Stimulated activated CD8-positive, alpha-beta memory T cell treated with anti-CD3 and anti-CD28 coated beads, Interleukin-7, amount 100 ng/mL, for 1 hour (primary cell): ENCODE measurements at places on chromosomes 5 and 9.

DNA sequence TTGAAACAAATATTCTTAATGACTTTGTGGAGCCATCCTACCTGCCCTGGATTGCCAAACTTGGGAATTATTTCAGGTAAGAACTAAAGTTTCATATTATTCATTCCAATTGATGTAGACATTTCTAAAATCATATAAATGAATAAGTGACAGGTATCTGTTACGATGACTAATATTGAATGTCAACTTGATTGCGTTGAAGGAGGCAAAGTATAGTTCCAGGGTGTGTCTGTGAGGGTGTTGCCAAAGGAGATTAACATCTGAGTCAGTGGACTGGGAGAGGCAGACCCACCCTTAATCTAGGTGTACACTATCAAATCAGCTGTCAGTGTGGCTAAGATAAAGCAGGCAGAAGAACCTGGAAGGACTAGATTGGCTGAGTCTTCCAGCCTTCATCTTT, 1688.4 kb upstream of the CDH9 start:
- no peak for DNase-seq

- DNase-seq: no peak
Observed at GRCh38 chr5:59583810-59584562, 309.5 kb downstream of the PDE4D start.

DNA sequence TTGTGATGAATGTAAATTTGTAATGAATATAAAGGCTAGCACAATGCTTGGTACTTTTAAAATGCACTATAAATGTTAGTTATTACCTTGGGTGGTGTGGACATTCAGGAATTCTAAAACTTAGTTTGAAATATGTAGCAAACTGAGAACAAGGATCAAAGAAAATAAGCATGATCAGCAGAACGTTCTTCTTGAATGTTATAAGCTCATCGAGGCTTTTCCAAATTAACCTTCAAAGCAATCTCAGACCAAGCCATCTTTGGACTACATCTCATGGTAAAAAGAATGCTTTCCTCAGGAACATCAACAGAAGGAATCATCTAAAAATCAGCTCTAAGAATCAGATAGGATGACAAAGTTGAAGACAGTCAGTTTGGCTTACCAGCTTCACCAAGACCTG, 146.3 kb downstream of the SLIT3 start:
- no peak for DNase-seq

GRCh38 chr9:121508415-121508814, 8.8 kb upstream of the GGTA1 start:
- no peak for DNase-seq

DNA sequence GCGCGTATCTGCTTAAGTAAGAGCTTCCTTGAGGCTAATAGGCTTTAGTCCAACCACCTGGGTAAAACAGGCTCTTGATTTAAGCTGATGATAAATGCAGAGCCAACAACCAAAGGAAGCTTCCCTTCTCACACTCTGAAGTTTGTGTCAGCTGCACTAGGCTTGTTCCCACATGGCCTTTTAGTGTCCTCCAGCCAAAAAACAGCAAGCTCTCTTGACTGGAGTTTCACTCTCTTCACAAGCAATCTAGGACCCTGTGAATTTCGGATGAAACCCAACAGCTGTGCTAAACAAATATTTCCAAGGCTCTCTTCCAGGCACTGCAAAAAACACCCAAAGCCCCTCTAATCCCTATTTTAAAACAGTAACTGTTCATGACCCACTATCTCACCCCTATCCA, 63.9 kb downstream of the SAXO1 start:
- DNase-seq: no peak

- DNase-seq: no peak
Observed at GRCh38 chr5:24094081-24094679, 550.6 kb downstream of the CDH10 start.

DNA sequence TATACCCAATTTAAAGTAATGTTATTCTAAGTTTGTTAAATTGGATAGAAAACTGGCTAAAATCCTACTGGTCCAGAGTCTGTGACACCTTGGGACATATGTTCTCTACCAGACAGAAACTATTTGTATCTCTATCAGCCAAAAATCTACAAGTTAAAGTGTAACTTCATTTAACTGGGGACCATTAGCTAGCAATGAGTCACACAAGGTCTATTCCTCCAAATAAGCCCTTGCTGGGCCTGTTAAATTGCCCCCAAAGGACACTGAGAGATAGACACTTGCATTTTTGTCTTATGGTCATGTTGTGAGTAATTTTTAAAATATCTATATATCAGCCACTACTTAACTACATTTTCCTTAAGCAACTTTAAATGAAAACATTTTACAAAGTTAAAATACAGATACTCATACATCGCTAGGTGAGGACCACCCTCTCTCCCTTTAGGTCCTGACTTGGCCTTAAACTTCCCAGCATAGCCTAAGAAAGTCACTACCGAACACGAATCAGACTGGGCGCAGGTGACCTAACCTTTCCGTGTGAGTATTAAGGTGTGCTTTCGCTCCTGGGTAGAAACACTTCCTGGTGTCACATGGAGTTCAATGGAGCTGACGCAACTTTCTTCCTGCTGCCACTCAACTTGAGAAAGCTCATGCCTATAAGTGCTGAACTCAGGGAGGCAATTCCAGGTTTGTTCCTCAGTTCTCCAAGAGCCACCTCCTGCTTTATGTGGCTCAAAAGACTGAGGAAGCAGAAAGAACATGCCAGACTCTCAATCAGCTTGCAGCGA, 249.1 kb downstream of the DIRAS2 start:
- DNase-seq: no peak

DNA sequence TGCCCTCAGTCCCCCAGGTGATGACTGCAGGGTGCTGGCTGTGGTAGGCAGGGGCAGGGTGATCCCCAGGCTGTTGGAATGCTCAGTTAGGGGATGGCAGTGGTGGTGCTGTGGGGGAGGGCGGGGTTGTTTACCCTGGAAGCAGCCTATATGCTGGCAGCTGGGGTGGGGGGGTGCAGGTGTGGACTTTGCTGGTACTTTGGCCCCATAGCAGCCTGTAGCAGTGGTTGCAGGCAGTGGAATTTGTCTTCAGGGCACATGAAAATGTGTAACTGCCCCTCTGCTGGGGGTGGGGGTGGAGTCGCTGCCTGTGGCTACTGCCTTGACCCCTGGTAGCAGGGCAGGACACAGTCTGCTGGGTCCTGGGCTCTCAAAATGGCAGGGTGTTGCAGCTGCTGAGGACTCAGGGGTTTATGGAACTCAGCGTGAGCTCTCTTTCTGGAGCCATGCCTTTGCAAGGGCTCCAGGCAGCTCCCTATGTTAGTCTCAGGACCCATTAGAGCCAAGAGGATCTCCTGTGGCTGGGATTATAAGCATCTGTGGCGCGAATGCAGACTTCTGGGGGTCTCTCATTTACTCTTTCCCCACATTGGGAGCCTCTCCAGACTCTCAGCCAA, 65.0 kb downstream of the RMI1 start:
- no peak for DNase-seq

GRCh38 chr9:18717759-18718158, 243.8 kb downstream of the ADAMTSL1 start:
- no peak for DNase-seq

- no peak for DNase-seq
Observed at GRCh38 chr5:56981548-56982315, 29.8 kb upstream of the MIER3 start.

- DNase-seq: no peak
Observed at GRCh38 chr5:123876276-123876790, 364.4 kb downstream of the CSNK1G3 start.

DNA sequence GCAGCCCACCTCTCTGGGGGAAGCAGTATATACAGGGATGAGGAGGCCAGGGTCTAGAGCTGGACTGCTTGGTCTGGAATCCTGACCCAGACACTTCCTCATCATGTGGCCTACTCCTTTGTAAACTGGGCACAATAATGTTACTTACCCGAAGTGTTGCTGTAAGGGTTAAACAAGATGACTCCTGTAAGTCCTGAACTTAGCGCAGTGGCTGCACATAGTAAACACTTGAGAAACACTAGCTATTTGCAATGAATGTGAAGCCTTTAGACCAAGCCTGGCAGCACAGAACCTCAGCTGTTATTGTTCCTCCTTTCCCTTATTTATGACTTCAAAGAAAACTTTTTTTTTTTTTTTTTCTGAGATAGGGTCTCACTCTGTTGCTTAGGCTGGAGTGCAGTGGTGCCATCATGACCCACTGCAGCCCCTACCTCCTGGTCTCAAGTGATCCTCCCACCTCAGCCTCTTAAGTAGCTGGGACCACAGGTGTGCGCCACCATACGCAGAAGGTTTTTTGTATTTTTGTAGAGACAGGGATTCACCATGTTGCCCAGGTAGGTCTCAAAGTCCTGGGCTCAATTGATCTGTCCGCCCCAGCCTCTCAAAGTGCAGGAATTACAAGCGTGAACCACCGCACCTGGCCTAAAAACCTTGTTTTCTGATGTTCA, 96.2 kb upstream of the IL6ST start:
- DNase-seq: no peak

- no peak for DNase-seq
Observed at GRCh38 chr9:13274886-13275641, 4.4 kb downstream of the MPDZ start.

GRCh38 chr9:70462300-70462699, 47.8 kb upstream of the KLF9 start:
- no peak for DNase-seq

- DNase-seq: no peak
Observed at GRCh38 chr9:127142931-127143464, 20.6 kb upstream of the ANGPTL2 start.

- DNase-seq: no peak
Observed at GRCh38 chr9:376115-376514, 161.4 kb downstream of the DOCK8 start.

DNA sequence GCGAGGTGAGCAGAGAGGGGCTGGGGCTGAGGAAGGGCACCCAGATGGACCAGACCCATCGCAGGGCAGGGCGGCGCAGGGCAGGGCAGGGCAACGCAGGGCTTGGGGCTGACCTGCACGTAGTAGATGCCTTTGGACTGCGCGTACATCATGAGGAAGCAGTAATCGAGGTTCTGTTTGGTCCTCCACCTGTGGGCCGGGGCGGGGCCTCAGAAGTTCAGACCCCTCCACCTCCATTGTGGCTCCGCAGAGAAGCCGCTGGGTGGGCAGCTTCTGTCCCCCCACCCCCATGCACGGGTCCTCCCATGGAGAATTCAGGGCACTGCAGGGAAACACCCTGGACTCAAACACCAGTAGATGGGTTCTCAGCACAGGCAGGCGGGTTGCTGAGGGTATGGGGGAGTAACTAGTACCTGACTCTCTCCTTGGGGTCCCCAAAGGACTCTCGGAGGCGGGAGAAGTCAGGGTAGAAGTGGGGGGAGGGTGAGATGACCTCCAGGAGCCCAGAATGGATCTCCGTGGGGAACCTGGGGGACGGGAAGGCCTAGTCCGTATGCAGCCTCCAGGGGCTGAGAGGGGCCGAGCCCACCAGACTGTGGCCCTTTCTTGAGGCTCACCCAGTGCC, 6.4 kb downstream of the LTC4S start:
- no peak for DNase-seq

- no peak for DNase-seq
Observed at GRCh38 chr5:125868036-125868435, 555.2 kb upstream of the GRAMD2B start.

DNA sequence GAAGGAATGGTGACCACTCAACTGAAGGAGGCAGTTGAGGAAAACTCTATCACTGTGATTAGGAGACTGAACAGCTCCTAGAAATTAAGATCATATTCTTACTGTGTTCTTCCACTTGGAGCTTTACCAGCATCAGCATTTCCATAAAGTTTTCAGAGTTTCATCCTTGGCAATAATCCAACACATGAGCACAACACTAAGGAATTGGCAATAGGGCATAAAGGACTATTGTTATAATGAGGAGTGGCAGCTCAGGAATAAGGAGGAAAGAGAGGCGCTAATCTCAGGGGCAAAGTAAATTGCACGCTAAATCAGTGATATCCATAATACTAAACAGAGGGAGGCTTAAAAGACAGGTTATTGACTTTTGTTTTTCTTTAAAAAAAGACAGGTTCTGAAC, 338.9 kb downstream of the EFNA5 start:
- no peak for DNase-seq

DNA sequence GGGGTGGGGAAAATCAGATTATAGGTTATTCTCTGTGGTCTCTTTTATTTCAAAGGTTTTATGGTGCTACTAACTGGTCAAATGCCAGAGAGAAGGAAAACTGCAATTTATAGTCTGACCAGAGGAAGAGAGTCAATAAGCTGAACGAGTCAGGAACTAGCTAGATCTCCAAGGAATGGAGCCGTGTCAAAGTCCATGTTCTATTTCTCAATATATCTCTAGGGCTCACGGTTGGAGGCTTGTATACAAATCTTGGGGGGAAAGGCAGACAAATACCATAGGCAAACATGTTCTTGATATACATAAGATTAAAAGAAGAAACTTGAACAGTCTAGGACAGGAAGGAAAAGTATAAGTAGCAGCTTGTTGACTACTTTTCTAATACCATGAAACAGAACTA, 627.1 kb downstream of the PDE4D start:
- no peak for DNase-seq

DNA sequence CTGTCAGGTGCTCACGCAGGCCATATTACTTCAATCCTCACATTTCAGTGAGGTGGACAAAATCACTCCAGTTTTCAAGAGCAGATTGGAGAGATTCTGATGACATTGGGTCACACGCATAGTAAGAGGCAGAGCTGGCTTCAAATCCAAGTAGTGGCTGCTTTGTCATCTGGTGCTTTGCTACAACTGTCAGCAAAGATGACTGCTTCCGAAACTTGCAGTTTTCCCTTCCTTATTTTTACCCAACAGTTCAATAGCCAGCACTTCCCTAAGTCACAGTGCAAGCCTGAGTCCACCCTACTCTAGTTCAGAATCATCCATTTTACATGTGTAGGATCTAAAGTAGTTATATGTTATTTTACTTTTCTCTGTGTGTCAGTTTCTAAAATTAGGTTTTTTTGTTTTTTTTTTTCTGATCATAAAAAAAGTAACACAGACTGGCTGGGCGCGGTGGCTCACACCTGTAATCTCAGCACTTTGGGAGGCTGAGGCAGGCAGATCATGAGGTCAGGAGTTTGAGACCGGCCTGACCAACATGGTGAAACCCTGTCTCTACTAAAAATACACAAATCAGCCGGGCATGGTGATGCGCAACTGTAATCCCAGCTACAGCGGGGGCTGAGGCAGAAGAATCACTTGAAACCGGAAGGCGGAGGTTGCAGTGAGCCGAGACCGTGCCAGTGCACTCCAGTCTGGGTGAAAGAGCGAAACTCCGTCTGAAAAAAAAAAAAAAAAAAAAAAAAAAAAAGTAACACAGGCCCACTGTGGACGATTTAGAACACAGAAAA, 49.6 kb downstream of the ANKDD1B start:
- DNase-seq: no peak
